Progenitor cell of endocrine pancreas (in vitro differentiated cells): ENCODE measurements at places on chromosomes 13 and 19.

DNA sequence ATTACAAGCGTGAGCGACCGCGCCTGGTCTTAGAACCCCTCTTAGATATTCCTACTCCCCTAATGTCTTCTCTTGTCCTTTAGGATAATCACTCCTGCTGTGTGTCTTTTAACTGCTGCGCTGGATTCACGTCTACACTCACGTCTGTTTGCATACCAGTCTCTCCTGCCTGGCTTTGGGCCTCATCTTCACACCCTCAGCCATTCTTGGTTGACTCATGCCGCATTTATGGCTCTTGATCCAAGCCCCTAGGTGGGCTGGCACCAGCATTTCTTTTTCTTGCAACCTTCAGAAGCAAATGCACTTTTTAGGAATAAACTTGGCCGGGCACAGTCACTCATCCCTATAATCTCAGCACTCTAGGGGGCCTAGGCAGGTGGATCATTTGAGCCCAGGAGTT is 22.7 kb downstream of the MYO9B start:
- DNase-seq = no peak

DNA sequence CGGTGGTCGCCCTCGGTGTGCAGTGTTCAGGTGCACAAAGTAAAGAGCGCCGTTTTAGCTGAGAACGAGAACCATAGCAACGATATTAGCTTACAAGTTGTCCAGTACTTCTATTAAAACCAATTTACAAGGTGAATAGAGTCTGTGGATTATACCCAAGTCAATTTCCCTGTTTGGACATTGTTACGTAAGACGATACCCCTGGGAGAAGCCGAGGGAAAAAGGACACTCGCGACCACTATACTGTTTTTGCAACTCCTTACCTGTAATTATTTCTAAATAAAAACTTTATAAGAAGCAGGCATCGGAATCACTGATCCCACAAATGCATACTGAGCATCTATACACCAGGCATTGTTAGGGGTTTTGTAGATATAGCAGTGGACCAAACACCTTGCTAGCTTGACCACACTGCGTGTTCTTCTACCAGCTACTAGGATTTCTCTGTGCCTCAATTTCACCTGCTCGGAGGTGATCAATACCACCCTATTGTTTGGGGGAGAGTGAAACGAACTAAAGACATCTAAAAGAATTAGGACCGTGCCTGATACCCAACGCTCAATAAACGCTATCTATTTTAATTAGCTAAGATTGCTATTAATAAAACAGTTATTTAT is 488 bp upstream of the EEF2 start:
- DNase-seq = no peak

GRCh38 chr19:39135701-39136100 is 10.1 kb downstream of the PAK4 start:
- no peak for DNase-seq

DNA sequence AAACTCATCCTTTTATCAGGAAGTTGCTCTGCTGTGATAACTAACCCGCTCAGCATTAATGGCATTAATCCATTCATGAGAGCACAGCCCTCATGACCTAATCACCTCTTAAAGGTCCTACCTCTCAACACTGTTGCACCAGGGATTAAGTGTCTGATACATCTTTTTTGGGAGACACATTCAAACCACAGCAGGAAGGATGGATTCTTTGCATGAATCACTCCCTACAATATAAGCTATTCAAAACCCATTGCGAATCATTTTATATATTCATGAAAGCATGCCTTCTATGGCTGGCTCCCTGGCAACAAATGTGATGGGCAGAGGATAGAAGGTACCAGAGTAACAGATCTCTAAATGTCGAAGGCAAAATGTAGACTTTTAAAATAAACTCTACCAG is 27.6 kb downstream of the ARL11 start:
- DNase-seq = no peak

GRCh38 chr19:30350692-30351663 is 21.2 kb upstream of the ZNF536 start:
- DNase-seq = no peak
